Activated CD4-positive, CD25-positive, alpha-beta regulatory T cell treated with anti-CD3 and anti-CD28 coated beads, Interleukin-2, amount 50 U/mL, for 24 hours (primary cell): ENCODE measurements at places on chromosomes 6 and 20.
A peak's percentile ranks its signal among the peaks of the same experiment; 100 is the strongest.

- no peak for ATAC-seq
Measured at GRCh38 chr6:46453741-46454316, 37.4 kb downstream of the RCAN2 start.

DNA sequence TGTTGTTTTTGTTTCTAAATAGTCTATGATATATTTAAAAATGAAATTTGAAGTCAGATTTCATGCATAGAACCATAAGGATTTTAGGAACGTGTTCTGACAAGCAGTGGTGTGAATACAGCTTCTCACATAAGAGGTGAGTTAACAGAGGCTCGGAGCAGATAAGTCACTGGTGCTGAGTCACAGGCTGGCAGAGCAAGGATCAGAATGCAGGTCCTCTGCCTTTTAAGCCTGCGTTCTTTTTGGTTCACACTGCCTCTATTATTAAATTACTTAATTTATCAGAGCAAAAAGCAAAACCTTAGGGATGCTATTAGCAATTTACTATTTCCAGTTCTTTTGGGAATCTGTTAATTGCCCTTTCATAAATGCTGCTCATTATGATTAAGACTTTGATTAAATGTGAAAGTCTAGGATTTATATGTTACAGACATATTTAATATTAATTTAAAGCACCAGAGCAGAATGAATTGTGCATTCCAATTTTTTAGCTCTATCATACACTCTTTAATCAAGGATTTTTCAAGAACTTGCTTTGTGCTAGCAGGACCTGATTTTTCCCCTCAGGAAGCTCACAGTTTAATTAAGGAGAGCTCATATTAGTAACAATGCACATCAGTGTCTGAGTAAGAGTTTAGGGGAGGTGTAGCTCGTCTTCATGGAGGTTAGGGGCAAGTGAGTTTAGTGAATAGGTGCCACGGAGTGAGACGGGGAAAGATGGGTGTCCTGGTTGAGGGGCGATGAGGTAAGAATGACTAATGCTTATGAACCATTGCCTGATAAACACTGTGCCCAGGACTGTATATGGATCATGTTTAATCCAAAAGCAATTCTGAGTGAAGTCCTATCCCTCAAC lies 212.7 kb upstream of the AGPAT4 start:
- ATAC-seq, result no peak

DNA sequence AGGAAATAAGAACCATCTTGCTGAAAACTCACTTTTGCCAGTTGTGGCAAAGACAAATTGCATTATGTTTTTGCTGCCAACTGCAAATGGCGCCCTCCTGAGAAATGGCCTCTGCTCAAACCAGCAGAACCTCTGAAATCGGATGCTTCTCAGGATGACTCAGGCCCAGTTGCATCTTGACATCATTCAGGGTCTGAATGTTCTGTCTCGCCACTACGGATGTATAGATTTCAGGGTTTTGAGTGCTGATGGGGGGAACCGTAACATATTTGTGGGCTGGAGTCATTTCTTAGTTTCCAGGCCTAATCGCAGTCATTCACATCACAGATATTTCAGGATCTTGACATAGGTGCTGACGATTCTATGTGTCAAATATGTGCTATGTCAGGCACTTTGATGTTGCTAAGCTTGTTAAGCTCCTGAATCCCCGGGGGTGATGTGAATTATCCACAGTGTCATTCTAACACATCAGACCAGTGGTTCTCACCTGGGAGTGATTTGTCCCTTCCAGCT lies 207.1 kb downstream of the NFATC2 start:
- peak; percentile 32 for ATAC-seq

DNA sequence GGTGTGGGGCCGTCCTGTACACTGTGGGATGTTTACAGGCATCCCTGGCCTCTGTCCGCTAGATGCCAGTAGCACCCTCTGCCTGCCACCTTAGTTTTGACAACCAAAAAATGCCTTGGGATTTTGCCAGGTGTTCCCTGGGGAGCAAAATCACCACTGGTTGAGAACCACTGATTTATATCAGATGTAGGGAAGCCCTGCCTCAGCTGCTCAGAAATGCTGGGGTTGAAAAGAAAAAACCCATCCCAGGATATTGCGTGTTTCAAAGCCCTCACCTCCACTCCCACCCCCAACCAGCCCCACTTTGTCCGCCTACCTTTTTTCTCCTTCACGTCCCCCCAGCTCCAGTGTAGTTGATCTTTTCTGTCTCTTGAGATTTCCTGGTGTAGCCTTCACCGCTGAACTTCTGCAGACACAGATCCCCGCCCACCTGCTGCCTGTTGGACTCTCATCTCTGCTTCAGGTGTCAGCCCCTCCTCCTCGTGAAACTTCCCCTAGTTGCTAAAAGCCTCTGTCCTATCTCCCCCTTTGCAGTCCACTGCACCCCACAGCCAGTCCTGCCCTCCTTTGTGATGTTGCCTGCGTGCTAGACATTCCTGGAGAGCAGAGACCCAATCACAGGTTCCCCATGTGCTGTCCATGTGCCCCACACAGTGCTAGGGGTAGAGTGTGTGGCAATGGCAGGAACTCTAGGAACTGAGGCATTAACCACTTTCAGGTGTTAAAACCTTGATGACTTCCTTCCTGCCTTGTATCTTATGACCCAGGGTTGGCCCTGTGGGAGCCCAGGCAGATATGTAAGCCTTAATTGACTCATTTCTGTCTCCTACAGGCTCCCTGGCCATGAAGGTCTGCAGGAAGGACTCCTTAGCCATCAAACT lies 98.9 kb downstream of the TBC1D7 start:
- ATAC-seq, result peak; percentile 53

GRCh38 chr6:139556532-139556931 lies 182.1 kb upstream of the CITED2 start:
- ATAC-seq, result no peak

DNA sequence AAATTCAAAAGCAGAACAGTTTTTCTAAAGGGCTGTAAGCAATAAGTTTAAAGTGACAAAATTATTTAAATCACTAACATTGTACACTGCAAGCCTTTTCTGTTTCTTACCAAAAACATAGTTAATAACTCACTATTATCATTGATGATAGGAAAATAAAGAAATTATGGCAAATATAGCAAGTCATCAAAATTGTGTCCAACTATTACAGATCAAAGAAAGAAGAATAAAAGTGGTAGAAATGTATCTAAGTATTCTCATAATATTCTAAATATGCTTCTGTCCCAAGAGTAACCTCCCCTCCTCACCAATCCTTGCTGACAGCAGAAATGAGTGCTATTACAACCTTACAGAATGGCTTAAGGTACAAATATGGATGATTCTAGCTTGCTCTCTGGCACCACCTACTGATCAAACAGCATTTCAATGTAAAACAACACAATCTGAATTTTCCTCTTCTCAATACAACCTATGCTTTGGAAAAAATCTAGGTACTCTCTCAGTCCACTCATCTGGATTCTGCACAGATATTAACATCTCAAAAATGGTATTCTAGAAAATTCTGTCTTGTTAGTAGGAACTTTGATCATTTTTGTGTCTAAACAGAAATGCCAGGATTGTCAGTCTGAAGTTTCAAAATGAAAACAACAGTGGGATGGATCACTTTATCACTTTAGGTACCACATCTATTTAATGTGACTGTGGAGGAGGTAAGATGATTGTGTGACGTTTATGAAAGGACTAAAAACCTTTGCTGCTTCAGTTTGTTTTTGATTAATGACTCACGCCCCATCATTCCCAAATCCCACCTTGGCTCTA lies 40.9 kb downstream of the ZFP64 start:
- ATAC-seq, result no peak

DNA sequence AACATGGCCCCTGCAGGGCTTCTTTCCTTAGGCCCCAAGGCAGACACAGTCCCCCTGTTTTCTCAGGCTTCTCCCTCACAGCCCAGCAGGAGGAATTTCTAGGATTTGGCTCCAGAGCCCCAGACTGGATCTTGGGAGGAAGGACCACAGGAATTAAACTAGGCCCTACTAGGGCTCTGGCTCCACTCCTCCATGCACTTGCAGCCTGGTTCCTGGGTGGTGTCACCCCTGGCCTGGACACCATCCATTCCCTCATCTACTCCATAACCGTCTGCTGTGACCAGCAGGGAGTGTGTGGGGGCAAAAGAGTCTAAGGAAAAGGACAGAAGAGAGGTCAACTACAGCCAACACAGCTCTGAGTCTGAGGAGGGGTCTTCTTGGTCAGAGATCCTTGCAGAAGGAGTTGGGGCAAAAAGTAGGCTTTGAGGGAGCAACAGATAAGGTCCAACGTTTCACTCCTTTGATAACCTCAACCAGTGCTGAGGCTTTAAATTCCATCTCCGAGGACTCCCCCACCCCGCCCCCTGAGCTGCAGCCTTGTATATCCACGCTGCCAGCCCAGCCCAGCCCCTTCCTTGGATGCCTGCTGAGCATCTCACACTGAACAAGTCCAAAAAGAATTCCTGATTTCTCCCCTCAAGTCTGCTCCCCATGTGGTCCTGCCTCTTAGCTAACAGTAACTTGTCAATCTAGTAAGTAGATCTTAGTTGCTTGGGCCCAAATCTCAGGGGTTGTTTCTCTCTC lies 27.9 kb upstream of the SPDEF start:
- ATAC-seq, result no peak

DNA sequence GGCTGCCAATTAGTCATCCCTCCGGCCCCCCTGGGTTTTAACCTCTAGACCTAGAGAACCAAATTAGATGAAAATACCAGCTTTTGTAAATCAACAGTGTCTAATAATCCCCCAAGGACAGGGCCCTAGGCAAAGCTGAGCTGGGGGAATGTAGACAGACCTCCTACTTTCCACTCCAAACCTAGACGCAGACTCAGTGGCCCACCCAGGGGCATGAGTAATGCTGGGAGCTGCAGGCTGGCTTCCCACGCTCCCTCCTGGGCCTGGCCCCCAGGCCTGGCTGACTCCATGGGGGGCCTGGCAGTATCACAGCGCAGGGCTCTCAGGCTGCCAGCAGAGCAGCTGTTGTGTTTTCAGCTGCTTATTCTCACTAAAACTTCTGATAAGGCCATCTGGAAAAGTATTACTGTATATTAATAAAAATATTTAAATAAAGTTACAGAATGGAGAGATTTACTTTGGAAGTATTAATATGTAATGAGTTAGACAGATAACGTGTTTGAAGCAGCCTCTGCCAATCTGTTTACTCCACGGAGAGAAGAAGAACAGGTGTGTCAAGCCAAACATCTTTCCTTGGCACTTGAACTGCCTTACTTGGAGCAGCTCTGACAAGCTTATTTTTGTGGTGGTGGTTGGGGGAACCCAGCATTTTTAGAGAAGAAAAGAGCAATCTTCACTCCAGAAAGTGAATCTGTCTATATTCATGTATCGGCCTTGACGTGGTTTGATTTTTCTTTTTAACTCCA lies 144.0 kb upstream of the AGPAT4 start:
- ATAC-seq, result no peak

GRCh38 chr6:130908188-130908587 lies 81.0 kb downstream of the SMLR1 start:
- no peak for ATAC-seq

GRCh38 chr6:47780510-47781356 lies 1.1 kb upstream of the OPN5 start:
- peak; percentile 76 for ATAC-seq

- no peak for ATAC-seq
Measured at GRCh38 chr6:30712441-30712945, 4.6 kb downstream of the MDC1 start.

- ATAC-seq, result no peak
Measured at GRCh38 chr6:158024566-158025297, 43.1 kb downstream of the SYNJ2 start.
